ENCODE measurements at places on chromosomes 7 and 10. TPM values are rescaled to one million over a fixed set of nuclear protein-coding genes. Genes with fewer than 3 reads are reported as not detected.

GRCh38 chr7:53642866-53643265 lies 607.4 kb downstream of the POM121L12 start:
- no peak for DNase-seq

UNC5B gene
- total RNA-seq: 4.3 TPM

OR2A42 gene
- not detected for total RNA-seq

TFEC gene
- total RNA-seq: 7.3 TPM

GRCh38 chr7:99142727-99143520 lies 984 bp downstream of the SMURF1 start:
- DNase-seq: peak; percentile 98

FAM221A gene
- 16.0 TPM for total RNA-seq

DNA sequence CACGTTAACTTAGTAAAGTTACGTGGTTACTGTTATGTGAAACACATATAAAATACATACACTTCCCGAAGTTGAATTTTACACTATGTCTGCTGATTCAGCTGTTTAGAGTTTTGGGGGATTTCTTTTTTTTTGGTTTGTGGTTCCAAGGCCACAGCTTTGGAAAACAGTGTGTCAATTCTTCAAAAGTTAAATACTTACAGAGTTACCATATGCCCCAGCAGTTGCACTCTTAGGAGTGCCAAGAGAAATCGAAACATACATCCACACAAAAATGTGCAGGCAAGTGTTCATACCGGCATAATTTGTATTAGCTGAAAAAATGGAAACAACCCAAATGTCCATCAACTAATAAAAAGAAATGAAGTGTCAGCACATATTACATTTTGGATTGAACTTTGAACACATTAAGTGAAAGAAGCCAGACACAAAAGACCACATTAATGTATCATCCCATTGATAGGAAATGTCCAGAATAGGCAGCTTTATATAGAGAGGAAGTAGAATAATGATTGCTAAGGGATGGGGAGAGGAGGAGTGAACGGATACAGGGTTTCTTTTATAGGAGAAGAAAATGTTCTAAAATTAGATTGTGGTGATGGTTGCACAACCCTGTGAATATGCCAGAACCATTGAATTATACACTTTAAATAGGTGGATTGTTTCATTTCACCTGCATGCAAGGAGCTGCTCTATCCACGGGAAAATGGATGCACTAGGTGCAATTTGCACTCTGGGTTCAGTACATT lies 17.6 kb downstream of the APBB1IP start:
- DNase-seq: no peak

RHEB gene
- total RNA-seq: 93.9 TPM

GRCh38 chr7:157402911-157403534 lies 66.2 kb downstream of the DNAJB6 start:
- DNase-seq: no peak

- no peak for DNase-seq
These were observed 81.3 kb downstream of the INSYN2A start for GRCh38 chr10:127115100-127115499.

GRCh38 chr7:117992635-117993376 lies 119.6 kb upstream of the CTTNBP2 start:
- DNase-seq: no peak

DNA sequence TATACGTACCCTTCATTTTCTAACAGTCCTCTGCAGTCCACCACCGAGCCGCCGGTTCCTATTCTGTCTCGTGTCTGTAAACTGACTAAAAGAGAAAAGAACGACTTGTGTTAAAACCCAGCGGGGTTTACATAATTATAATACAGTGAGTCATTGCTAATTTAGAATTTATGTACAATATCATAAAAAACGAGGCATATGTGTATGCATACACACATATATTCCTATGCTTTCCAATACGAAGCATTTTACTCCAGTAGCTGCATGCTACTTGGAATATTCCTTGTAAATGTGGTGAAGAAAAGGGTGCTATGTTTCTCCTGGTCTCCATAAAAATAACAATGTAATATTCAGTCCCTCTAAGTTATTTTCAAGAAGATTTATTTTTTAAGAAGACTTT lies 89.1 kb downstream of the SMURF1 start:
- no peak for DNase-seq

GRCh38 chr10:75717126-75717916 lies 285.9 kb downstream of the LRMDA start:
- no peak for DNase-seq

NODAL gene
- total RNA-seq: not detected

ZNF789 gene
- total RNA-seq: 7.2 TPM

Measured in omental fat pad (tissue), 4 donors.